Amniotic stem cell (primary cell): ENCODE measurements at places on chromosomes 2 and 18.

- DNase-seq: no peak
Observed at GRCh38 chr2:227568852-227569169, 29.9 kb upstream of the SCYGR2 start.

GRCh38 chr2:205188239-205189138 is 493.8 kb upstream of the NRP2 start:
- DNase-seq: no peak

DNA sequence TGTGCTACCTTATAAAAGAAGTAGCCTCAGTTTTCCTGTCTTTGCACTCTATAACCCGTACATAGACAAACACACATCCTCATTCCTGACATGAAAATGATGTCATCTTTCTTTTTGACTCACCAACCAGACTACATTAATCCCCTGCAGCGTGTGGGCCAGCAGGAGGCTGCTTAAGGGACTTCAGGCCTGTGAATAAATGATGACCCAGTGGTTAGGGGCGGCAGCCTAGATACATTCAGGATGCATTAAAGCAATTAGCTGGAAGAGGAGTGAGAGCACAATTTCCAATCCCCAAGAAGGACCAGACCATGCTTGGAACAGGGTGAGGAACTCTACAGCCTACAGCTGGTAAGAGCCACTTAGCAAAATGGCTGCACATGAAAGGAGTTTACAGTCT is 57.3 kb upstream of the KLF7 start:
- no peak for DNase-seq

- no peak for DNase-seq
Observed at GRCh38 chr18:34458410-34458977, 233.8 kb upstream of the NOL4 start.

DNA sequence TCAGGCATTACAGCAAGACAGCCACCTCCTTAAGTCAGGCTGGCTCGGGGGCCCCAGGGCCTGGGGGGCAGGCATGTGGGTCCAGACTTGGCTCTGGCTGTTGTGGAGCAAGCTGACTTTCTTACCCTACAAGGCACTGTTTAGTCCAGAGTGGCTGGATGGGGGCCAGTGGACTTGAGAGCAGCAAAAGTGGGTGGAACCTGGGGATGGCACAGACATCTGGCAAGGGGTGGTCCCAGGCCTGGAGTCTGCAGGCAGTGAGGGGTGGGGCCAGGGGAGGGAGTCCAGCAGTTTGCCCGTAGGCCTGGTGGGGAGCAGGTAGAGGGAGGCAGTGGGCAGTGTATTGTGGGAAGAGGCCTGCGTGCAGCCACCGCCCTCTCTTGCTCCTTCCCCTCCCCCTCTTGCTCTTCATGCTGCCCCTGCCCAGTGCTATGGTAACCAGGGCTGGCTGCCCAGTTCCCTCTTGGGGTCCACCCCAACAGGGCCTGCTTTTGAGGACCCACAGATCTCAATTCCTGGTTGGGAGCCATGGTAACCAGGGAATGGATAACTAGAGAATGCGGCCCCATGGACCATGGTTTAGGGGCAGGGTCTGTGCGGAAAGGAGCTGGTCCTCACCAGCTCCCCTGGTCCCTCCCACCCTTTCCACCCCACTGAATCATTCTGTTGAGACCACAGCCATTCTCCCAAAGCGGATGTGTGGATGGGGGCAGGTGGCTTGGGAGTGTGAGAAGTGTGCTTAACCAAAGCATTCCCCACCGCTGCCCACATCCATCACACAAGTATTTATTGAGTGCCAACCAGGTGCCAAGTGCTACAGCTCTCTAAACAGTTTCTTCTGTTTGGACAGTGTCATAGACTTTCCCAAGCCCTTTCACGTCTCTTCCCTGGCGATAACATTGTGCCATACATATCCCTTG is 19.3 kb downstream of the SPEG start:
- peak; percentile 42 for DNase-seq
